A549 treated with AZD2906 at 1 μM for 4 hours (cell line): ENCODE measurements at places on chromosomes 6 and 20. TPM values are rescaled to one million over a fixed set of nuclear protein-coding genes. Genes with fewer than 3 reads are reported as not detected.

PACSIN1 gene
- 0.03 to 0.34 TPM (median 0.07 TPM) in 5 replicates for total RNA-seq

MRAP2 gene
- total RNA-seq = 1.2 to 1.8 TPM (median 1.6 TPM) in 5 replicates

ZSCAN23 gene
- not detected in 5 replicates for total RNA-seq

CEBPB gene
- 156 to 353 TPM (median 327 TPM) in 5 replicates for total RNA-seq

PRDM1 gene
- total RNA-seq = 5.0 to 6.7 TPM (median 5.5 TPM) in 5 replicates

CCDC28A gene
- 11.0 to 13.2 TPM (median 12.2 TPM) in 5 replicates for total RNA-seq

MOG gene
- total RNA-seq = not detected in 5 replicates

PPP1R3G gene
- 1.9 to 2.6 TPM (median 2.2 TPM) in 5 replicates for total RNA-seq

BTN1A1 gene
- not detected in 5 replicates for total RNA-seq

PRDM13 gene
- total RNA-seq = 0.77 to 1.3 TPM (median 0.96 TPM) in 5 replicates
